ENCODE measurements at places on chromosomes 11 and 22.

GRCh38 chr11:95521133-95521542, 268.4 kb downstream of the FAM76B start:
- DNase-seq, result peak; percentile 99

GRCh38 chr11:9759519-9760192, 95.8 kb downstream of the SWAP70 start:
- DNase-seq, result peak; percentile 100

- DNase-seq, result no peak
Measured at GRCh38 chr11:123544631-123545375, 109.6 kb downstream of the SCN3B start.

DNA sequence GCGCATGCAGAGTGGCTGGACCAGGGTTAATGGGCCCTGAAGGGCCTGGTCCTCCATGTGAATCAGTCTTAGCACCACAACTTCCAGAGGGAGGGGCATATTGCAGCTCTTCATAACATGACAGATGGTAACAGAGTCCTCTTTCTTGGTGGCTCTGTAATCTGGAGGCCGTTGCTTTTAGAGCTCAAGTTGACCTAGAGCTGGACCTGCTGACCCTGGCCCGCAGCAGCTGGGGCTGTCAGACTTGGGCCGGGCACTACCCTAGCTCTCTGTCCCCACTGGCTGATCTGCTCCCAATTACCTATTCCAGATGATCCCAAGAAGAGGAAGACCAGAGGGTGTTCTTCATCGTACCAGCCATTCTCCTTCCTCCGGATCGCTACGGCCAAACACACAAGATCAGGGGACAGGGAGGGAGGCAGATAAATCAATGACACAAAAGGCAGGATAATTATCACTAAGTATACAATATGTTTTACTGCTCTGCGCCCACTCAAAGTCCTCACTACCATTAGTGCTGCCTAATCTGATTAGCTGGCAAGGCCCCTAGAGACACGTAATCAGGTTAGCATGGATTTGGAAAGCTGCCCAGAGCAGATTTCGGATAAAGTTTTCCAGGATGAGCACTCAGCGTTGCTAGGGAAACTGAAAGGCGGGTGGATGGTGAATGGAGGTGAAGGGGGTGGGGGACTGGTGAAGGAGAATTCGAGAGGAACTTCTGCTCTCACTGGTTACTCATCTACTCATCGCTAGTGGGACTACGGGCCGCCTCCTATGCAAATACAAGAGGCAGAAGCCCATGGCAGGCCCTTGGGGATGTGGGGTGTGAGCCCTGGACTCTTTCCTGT, 64.5 kb upstream of the PHOX2A start:
- peak; percentile 80 for DNase-seq

DNA sequence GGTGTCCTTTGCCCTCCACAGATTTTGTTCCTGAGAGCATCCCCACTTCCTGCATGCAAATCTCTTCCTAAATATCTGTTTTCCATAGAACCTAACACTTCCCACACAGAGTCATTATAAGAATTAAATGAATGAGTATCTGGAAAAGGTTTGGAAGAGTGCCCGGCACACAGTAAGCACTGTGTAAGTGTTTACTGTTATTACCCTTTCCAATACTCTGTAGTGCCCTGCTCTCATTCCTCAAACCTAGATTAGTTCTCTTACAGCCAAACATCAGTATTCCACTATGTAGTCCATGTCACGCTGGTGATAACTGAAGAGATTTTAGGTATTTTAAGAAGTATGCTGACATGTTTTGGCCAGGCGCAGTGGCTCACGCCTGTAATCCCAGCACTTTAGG, 57.3 kb upstream of the PHF21A start:
- no peak for DNase-seq

- peak; percentile 47 for DNase-seq
Measured at GRCh38 chr22:46480396-46480795, 57.0 kb downstream of the CELSR1 start.

GRCh38 chr11:72326151-72326848, 82.3 kb upstream of the PHOX2A start:
- peak; percentile 72 for DNase-seq

DNA sequence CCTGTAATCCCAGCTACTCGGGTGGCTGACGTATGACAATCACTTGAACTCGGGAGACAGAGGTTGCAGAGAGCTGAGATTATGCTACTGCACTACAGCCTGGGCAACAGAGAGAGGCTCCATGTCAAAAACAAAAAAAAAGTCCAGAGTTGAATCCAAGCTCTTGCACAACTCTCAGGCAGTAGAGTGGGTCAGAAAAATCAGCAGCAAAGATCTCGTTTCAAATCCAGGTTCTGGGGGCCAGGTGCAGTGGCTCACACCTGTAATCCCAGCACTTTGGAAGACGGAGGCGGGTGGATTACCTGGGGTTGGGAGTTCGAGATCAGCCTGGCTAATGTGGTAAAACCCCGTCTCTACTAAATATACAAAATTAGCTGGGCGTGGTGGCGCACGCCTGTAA, 24.9 kb downstream of the CLPB start:
- no peak for DNase-seq

DNA sequence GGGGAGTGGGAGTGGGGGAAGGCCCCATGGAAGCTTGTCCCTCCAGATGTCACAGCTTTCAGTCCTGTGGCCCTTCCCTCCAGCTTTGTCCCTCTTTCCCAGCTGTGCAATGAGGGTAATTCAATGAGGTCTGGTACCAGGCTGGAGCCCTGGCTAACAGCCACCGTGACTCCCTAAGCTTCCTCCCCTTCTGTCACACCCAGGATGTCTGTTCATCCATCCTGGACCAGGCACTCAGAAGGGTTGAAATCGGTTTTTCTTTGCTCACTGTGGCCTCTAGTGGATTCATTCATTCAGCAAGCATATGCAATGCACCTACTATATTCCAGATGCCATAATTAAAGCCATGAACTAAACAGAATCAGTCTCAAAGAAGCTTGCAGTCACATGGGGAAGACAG, 38.7 kb downstream of the SYT13 start:
- DNase-seq, result no peak

DNA sequence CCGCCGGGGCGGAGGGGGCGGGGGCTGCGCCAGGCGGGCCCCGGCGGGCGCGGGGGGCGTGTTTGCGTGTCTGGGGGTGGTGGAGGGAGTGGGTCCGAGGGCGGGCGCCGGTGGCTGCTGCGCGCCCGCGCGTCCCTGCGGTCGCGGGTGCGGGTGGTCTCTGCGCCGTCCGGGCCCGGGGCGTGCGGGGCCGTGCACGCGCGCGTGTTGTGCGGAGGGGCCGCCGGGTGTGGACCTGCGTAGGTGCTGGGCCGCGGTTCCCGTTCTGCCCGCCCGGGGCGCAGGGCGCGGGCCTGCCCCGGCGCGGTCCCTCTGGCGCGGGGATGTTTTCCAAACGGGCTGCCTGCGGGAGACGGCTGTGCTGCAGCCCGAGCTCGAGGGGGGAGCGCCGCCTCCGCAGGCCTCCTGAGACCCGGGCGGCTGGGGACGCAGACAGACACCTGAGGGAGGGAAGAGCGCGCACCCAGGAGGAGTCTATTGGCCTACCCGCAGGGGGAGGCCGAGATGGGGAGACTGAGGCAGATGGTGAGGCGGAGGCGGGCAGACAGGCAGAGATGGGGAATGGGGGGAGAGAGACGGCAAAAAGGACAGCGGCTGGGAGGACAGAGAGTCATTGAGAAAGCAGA, 442 bp downstream of the PELI3 start:
- DNase-seq, result peak; percentile 36

DNA sequence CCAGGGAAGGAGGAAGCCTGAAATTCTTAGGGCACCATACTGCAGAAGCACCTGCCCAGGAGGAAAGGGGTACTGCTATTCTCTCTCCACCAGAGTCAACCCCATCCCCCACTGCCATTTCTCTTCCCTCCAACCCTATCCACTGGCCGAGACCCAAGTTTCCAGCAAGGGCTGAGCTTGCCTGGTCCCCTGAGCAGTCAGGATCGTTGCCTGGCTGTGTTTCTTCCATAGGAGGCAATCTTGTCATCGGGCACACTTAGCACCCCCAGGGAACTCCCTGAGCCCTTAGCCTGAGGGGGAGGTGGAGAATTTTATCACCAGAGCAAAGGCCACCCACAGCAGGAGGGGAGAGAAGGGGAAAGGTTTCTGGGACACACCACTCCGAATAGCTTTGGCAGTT, 115.8 kb upstream of the NECTIN1 start:
- no peak for DNase-seq

DNA sequence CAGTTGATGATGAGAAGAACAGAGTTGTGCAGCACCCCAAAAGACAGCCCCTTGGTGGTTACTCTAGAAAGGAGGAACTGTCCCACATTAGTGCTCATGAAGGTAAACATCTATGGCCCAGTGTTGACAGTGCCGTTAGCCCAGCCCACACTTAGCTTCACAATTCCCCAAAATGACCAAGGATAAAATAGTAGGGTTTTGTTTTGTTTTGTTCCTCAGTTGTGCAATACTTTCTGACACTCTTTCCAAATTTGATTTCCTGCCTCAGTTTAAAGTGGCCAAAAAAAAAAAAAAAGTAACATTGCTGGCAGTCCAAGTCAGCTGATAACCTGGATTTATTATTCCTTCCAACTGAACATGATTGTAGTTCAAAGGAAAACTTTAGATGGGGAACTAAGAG, 269.4 kb downstream of the TMEM135 start:
- no peak for DNase-seq

- DNase-seq, result no peak
Measured at GRCh38 chr22:47334601-47335000, 572.2 kb downstream of the TBC1D22A start.

DNA sequence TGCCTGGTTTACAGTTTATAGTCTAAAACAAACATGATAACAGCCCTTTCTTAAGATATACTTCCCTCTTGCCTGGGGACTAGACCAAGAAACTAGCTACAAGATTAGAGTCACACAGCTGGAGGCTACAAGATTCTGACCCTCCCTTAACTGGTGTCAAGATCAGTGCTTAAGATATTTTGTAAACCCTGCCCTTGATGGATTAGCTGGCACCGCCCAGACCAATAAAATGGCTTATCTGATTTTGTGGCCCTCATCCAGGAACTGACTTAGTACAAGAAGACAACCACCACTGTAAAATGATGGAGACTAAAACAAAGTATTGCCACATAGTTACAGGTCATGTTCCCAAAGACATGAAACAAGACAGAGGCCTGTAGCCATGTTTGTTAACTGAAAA, 53.4 kb downstream of the FAM181B start:
- no peak for DNase-seq

GRCh38 chr11:132099692-132100091, 729.3 kb downstream of the NTM start:
- DNase-seq, result peak; percentile 27

GRCh38 chr11:60672255-60672654, 27.2 kb upstream of the MS4A8 start:
- no peak for DNase-seq

DNA sequence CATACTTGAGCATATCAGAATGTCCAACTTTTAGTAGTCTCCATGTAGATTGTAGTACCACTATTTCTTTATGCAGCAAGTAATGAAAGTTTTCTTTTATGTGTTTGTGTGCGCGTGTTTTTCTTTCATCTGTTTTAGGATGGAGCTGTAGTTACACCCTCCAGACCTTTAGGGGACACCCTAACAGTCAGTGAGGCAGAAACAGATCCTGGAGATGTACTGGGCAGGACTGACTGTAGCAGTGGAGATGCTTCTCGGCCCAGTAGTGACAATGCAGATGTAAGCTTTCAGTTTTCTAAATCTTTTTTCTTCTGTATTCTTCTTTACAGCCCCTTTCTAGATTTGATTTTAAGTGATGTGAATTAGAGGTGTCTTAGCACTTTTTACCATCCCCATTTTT, 79.9 kb upstream of the GRIK4 start:
- peak; percentile 39 for DNase-seq

DNA sequence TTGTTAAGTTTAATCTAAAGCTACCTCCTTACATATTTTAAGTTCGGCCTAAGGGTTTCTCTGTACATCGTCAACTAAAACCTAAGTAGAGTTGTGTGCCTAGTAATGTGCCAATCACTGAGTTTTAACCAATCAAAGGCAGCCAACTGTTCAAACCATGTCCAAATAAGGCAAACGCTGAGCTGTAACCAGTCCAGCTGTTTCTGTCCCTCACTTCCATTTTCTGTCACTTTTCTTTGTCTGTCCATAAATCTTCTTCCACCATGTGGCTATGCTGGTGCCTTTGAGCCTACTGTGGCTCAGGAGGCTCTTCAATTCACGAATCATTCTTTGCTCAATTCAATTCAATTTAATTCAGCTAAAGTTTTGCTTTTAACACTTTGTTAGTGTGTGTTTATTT, 13.9 kb upstream of the ATXN10 start:
- DNase-seq, result no peak

GRCh38 chr22:17237038-17237668, 17.9 kb upstream of the ADA2 start:
- DNase-seq, result no peak

DNA sequence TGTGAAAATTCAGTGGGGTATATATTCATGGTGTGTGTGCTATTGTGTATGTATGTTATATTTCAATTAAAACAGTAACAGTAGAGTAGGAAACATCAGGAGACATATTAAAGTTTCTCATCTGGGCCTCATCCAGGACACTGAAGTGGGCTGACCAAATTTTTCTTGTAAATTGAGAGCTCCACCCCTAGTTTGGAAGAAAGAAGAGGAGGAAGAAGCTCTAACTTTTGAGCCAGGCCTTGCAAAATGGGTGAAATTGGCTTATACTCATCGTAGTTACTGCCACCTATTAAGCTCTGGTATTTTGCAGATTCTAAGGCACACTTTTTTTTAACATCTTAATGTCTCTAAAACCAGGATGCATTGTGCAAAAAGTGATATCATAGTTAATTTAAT, 33.7 kb downstream of the TSPAN18 start:
- DNase-seq, result no peak

GRCh38 chr22:23203452-23204124, 23.3 kb downstream of the BCR start:
- no peak for DNase-seq

GRCh38 chr22:27620367-27621154, 181.0 kb downstream of the MN1 start:
- peak; percentile 82 for DNase-seq

Data from epithelial cell of esophagus (primary cell).